ENCODE measurements at places on chromosomes 16 and 17.

DNA sequence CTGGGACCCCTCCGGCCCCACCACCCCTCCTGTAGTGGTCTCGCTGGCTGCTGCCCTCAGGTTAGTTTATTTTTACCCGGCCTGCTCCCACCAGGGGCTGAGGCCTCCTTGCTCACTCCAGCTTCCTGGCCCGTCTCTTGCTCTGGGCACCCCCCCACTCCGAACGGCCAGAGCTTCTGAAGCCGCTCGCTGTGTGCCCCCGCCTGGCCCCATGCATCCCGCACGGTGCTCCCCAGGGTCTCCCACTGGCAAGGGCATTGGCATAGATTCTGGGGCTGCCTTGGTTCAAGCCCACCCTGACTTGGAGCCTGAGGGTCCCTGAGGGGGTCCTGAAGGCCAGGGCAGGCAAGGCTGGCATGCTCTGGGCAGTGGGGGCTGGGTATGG is 186.4 kb downstream of the SEC14L1 start:
- no peak for DNase-seq

DNA sequence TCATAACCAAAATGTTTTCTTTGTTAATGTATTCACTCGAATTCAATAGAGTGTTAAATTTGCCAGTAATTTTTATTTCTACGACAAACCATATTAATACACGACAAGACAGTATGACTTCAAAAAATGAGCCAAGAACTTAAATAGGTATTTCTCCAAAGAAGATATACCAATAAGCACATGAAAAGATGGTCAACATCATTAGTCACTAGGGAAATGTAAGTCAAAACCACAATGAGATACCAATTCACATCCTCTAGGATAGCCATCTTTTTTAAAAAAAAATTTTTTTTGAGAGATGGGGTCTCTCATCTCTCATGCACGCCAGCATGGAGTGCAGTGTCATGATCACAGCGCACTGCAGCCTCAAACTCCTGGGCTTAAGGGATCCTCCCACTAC is 5.0 kb upstream of the MEIOC start:
- DNase-seq: no peak

DNA sequence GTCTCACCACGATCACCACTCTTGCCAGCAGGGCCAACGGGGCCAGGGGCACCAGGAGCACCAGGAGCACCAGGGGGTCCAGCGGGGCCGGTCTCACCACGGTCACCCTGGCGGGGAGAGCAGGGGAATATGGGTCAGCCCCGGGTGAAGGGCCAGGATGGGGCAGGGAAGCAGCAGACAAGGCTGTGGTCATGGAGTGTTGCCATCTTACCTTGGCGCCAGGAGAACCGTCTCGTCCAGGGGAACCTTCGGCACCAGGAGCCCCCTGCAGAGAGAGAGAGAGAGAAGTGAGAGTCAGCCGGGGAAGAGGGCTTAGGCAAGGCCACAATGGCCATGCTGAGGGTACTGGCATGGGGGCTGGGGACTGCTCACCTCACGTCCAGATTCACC is 12.9 kb downstream of the COL1A1 start:
- DNase-seq: no peak

DNA sequence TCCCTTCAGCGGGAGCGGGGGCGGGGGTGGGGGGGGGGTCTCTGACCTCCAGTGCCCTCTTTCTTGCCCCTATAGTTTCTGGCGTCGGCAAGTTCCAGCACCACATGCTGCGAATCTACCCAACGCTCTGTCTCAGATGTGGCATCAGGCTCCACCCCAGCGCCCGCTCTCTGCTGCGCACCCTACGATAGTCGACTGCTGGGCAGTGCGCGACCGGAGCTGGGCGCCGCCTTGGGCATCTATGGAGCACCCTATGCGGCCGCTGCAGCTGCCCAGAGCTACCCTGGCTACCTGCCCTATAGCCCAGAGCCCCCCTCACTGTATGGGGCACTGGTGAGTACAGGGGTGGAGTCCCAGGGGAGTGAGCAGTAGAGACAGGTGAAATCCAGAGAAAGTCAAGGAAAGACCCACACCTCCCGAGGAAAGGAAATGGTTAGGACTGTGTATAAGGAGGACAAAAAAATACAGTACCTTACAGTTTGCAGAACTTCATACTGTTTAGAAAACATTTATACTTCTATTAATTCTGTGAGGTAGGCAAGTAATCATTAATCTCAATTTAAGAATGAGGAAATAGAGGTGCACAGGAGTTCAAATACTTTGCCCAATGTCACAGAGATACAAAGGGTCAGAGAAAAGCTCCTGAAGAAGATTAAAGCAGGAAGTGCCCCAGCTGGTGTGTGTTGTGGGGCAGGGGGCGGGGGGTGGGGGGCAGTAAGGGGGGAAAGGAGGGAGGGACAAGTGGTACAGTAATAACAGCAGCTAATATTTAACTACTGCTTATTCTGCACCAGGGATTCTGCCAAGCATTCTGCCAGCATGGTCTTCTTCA is 2.5 kb downstream of the IRX6 start:
- DNase-seq: no peak

DNA sequence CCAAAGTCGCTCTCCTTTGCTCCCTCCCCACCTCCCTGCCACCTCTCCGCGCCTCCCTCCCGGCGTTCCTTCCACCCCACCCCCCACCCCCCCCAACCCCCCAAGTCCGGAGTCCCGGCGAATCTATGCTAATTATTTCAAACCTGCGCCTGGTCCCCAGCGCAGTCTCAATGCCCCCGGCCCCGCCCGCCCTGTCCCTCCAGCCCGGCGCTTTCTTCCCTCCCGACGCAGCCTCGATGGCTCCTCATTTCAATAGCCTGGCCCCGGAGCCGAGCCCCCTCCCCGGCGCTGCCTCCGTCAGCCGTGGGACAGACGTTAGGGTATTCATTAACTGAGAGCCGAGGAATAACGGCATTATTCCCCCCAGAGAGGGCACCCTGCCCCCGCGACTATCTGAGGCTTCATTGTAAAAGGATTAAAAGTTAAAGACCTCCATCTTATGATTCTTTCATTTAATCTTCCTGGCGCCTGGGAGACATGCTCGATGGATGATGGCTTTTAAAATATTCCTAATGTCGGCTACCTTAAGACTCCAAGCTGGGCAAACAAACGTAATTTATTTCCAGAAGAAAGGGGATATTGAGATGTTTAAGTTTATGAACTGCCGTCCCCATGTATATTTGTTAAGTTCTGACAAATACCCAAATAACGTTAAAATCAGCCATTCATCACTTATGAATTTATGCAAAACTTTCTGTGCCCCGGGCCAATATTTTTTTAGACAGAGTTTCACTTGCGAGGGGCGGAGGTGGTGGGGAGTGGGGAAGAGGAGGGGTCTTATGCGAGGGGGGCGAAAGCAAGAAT is 3.4 kb downstream of the NOG start:
- DNase-seq: peak; percentile 49

- DNase-seq: peak; percentile 19
These were observed 155.3 kb downstream of the AIPL1 start for GRCh38 chr17:6279659-6280058.

DNA sequence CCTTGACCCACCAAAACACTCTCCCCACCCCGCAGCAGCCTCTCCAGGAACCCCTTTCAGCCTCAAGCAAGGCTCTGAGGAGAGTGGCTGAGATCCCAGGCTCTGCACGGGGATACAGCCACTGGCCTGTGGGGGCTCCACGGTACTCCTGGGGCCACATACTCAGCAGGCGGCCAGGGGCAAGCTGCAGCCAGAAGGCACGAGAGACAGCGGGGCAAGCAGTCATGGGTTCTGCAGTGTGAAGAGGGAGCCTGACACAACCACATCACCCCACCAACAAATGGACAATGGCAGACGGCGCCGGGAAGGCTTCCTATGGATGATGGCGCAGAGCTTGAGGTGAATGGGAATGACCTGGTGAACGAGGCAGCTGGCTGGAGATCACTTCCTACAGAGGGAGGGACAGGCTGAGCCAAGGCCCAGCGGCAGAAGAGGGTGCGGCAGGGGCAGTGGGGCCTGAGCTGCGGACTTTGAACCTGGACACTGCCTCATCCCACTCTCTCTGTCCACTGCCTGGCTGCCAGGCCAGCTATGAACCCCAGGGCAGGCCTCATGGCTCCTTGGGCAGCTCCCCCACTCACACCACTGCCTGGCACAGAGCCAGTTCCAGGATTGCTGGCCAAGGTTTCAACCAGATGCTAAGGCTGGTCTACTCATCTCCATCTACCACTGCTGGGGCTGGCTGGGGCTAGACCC is 10.8 kb upstream of the BCAR1 start:
- DNase-seq: no peak

DNA sequence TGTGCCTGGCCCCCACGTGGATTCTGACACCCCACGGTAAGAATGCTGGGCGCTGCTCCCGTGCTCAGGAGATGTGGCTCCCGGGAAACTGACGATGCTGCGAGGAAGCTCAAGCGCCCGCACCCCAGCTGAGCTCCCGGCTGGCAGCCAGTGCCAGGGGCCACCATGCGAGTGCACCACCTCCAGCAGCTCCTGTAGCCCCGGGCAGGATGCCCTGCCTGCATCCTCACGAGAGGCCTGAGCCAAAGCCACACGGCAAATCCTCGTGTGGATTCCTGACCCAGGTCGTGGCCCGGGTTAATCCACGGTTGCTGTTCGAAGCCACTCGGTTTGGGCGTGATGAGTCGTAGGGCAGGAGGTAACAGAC is 11.6 kb upstream of the DPEP1 start:
- DNase-seq: no peak

DNA sequence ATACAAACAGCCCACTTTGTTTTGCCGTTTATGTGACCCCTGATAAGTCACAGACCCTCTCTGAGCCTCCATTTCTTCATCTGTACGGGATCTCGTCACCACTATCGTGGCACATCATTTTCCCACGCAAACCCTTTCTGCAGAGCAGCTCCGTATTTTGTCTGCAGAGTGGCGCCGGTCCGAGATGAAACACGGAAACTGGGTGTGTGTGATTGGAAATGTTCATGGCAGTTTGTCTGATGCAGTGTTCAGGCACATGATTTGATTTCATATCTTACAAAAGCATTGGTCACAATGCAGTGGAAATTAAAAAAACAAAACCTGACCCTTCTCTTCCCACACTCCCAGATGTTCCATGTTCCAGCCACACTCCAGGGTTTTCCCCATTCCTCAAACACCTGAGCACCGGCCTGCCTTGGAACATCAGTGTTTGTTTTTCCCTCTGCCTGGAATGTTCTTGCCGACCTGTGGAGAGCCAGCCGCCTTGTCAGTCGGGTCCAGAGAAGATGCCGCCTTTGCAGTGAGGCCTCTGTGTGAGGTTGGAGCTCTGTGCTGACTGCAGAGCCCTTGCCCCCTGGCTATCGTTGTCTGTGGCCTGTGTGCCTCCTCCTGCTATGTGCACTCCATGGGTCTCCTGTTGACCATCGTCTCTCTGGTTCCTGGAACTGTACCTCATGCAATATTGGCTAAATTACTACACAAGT is 39.2 kb downstream of the NT5M start:
- DNase-seq: no peak

DNA sequence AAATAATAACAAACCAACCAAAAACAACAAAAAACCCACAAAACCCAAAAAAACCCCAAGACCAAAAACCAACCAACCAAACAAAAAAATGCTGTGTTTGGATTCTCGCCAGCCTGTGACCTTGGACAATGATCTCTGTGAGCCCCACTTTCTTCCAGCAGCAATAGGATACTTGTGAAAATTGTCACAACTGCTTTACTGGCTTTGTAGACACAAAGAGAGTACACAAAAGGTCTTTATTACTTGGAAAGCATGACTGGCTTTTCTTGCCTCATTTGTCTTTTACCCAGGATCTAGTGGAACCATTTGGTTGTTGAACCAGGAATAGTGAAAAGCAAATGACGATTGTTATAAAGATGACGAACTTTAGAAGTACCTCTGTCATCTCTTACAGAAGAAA is 256.6 kb downstream of the UTP18 start:
- DNase-seq: no peak
